ENCODE measurements at places on chromosomes 12 and 14. TPM values are rescaled to one million over a fixed set of nuclear protein-coding genes. Genes with fewer than 3 reads are reported as not detected.

- no peak for DNase-seq
Measured at GRCh38 chr14:26261368-26262122, 336.3 kb downstream of the NOVA1 start.

Gene ESRRB
- not detected for polyA plus RNA-seq

Gene RPL10L
- polyA plus RNA-seq: not detected

DNA sequence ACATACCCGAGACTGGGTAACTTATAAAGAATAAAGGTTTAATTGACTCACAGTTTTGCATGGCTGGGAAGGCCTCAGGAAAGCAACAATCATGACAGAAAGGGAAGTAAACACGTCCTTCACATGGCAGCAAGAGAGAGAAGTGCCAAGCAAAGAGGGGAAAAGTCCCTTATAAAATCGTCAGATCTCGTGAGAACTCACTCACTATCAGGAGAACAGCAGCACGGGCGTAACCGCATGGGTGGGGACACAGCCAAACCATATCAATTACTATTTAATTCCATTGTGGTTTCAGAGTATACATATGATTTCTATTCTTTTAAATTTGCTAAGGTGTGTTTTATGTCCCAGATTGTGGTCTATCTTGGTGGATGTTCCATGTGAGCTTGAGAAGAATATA lies 117.9 kb downstream of the SCAF11 start:
- DNase-seq: no peak
